ENCODE measurements at places on chromosomes 12 and 14.
A peak's percentile ranks its signal among the peaks of the same experiment; 100 is the strongest.

GRCh38 chr12:126189856-126190255 lies 1124.6 kb downstream of the AACS start:
- no peak for DNase-seq

DNA sequence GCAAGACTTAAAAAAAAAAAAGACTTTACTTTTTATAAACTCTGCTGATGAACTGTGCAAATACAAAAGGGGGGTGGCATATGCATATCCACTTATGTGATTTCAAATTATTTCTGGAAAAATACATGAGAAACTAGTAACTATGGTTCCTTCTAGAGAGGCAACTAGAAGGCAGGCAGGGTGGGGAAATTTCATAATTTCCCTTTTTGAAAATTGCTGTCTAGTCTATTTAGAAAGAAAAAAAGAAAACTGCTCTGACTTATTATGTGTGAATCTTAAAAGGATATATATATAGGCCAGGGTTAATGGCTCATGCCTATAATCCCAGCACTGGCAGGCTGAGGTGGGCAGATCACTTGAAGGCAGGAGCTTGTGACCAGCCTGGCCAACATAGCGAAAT lies 42.3 kb downstream of the ANAPC7 start:
- no peak for DNase-seq

DNA sequence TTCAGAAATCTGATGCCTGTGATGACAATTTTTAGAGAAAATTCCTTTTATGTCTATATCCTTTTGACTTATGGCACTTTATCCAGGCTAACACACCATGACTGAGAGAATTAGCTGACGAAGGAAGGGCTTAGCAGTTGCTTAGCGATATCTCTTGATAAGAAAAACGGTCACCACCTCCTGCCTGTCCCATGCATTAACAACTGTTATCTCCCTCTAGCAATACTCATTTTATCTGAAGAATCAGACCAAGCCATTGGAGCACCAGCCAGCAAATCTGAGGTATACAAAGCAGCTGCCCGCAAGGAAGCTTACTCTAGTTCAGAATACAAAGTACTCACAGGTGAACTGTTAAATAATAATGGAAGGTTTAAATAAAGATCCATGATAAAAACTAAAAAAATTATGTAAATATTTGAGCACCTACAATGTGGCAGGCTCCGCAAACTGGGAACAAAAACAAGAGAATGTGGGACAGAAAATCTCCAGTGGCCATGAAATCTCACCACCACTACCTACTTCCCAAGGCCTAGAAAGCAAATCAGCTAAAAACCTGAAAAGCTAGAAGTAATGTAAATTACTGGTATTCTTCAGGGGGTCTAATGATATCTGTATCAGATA lies 24.3 kb downstream of the PPM1H start:
- no peak for DNase-seq

- no peak for DNase-seq
These were observed 89.2 kb upstream of the PCED1B start for GRCh38 chr12:46990211-46990610.

DNA sequence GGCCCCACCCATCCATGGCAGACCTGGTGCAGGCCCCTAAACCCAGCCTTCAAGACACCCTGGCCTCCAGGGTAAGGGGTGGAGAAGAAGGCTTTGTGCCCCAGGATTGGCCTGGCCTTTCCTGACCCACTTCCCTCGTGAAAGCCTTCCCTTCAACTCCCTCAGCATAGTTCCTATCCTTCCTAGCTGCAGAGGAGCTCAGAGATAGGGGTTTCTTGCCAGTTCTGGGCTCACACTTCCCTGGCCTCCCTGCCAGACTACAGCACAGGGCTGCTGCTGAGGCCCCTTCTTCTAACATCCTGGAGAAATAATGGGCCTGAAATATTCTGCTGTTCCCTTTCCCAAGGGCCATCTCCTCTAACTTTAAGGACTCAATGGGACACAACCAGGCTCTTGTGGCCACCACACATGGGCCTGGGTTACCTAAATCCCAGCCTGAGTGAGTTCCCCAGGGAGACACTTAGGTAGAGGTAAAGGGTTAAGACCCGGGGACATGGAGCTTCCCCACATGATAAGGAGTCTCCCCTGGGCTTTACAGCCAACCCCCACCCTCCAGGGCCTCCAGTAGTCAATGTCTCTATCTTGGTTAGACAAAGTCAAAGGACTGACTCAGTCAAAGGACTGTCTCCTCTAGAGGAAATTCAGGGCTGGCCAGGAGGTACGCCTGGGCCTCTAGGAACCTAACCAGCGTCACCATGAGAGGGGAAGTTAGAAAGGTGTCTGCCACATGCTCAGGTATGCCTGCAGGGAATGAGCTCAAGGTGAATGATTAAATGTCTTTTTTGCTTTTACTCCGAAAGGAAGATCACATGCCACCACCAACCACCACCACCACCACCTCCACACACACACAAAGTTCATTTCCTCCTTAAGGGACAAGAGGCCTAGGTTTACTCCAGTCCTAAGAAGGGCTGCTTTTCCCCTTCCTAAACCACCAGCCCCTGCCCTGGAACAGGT lies 7.1 kb downstream of the ZFP36L1 start:
- peak; percentile 88 for DNase-seq

- DNase-seq, result peak; percentile 44
These were observed 92.1 kb upstream of the KRR1 start for GRCh38 chr12:75603475-75603874.

DNA sequence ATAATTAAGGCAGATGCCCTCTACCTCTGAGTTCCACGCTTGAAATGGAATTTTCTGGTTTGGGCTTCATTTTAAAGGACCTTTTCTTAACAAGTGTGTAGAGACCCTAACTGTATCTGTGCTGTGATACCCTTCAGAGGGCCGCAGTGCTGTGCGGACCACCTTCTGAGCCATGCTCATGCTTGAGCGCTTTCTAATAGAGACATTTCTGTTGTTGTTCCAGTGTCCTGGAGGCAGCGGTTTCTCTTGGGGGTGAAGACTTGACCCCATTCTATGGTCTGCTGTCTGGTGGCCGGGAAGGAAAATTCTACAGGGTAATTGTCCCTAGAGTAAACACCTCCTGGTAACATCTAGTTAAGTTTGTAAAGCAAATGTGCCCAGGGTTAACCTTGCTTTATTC lies 46.7 kb upstream of the BCL7A start:
- no peak for DNase-seq

GRCh38 chr12:65384240-65384639 lies 105.8 kb downstream of the MSRB3 start:
- no peak for DNase-seq

DNA sequence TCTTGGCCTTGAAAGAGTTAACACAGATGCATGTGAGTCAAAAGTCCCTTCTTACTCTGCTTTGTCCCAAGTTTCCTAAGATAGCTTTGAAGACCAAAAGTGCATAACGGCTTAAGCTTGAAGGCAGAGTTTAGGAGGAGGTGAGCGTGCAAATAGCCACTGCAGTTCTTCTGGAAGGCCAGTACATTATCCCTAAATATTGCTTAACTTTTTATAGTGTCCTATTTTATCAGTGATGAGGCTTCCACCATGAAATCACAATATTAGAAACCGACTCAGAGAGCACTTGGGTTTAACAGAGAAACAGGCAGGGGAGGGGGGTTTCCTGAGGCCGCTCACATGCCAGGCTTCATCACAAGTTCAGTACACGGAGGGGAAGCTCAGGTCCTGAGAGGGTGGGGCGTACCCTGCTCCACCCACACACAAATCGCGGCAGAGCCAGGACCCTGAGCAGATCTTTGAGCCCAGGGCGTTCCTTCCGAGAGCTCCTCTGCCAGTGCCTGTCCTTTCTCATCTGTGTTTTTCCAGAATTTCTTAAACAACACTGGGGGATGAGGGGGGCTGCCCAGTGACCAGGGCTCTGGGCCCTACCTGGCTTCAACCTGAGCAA lies 26.8 kb upstream of the BDKRB2 start:
- peak; percentile 29 for DNase-seq

DNA sequence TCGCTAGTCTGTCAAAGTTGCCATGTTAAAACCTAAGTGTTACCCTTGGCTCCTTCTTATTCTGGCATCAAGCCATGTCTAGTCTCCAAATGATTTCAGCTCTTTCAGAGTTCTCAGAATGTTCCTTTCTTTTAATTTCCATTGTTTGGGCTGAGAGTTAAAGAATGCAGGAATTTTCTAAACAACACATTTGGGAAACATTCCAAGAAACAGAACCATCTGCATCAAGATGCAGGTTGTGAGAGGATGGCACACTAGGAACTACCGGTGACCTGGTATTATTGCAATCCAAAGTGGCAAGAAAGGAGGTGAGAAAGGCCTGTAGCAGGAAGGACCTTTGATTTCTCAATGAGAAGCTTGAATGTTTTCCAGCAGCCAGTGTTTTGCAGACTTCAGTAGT lies 30.1 kb downstream of the SLC35F4 start:
- no peak for DNase-seq

DNA sequence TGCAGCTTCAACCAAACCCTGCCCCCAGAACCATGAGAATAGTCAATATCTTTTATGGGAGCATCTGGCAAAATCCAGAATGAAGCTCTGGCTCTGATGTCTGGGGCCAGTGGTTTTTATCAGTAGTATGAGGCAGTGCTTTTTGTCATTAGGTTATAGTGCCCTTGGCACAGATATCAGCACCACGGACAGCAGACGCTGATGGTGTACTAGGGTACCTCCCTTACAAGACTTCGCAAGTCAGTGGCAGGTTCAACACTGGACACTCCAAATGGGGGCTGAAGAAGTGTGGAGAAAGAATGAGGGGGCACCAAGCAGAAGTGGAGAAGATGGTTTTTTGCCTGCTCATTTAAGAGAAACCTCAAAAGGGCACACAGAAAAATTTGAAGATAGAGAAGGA lies 68.2 kb upstream of the E2F7 start:
- peak; percentile 49 for DNase-seq

- DNase-seq, result peak; percentile 14
These were observed 114.0 kb downstream of the PRMT8 start for GRCh38 chr12:3604748-3605586.

DNA sequence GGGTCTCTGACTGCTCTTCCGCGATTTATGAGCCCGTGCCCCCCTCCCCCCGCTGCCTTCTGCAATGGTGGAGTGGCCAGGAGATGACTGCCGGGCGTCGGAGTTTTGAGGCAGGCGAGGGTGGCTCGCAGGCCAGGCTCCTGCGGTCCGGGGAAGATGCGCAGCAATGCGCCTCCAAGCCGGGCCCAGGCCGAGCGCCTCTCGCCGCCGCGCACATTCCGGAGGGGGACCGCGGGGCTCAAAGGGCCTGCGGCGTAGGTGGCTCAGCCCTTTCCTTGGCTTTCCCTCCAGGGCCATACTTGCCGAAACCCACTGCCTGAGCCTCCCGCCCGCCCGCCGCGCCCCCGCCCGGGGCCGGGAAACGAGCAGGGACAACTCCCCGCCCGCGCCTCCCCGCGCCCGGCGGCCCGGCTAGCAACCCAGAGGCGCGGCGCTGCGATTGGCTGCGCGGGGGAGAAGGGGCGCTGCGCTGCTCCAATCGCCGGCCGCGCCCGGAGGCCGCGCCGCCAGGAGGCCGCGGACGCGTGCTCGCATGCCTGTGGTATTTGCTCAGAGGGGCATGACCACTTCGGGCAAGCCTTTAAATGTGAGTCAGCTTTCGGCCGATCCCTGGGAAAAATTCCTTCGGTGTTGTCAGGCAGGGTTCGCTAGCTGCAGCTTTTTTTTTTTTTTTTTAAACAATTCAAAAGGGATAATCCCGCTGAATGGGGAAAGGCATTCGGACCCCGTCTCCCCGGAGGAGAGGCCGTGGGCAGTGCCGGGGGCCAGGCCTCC lies 157.9 kb upstream of the PARP11 start:
- DNase-seq, result peak; percentile 98

DNA sequence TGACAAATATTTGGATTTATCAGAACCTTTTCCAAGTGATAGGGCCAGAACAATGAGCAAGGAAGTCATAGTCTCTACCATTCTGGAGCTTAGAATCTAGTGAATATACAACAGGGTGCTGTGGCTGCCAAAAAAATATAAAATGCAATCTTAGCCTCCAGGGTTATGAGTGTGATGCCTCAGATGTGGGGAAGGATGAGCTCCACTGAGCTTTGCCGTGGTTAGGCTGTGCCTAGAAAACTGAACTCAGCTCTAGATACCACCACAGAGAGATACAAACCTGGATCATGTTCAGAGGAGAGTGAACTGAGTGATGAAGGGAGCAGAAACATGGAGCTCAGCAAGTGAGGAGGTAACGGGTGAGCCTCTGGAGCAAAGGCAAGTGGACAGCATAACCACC lies 138.1 kb upstream of the HIF1A start:
- no peak for DNase-seq

DNA sequence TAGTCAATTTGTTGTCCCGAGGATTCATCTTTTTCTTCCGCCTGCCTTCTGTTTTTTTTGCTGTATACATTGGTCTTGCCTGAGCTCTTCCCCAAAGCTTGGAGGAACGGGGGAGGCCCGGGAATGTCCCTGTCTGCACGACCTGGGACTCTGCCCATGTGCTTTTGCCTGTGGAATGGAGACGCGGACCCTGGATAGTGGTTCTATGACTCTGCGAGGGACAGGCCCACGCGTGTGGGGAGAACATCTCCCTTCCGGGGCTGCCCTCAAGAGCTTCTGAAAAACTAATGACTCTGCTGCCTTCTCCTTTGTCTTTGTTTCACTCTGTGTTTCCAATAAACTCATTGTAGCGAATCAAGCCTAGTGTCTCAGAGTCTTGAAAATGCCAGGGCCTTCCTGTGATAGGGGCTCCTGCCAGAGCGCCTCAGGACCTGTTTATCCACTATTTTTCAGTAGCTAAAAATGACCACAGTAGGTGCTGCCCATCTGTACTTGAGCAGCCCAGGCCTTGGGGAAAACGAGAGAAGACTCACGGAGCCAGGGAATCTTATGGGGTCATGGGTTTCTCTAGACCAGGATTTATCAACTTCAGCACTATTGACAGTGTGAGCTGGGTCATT lies 12.3 kb downstream of the KRT83 start:
- DNase-seq, result no peak
